ENCODE measurements at places on chromosomes 4 and X.

DNA sequence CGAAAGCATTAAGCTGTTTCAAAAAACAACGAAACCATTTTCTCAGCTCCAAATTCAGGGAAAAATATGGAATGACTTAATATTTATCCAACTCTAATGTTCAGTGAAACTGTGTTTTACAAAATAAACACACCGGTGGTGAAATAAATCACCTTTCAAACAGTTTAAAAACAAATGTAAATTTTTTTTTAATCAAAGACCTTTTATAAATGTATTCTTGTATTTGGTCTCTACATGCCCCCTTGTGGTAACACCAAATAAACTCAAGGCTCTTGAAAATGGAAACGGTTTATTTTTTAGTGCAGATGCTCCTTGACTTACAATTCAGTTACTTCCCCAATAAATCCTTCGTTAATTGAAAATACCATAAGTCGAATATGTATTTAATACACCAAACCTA is 45.8 kb upstream of the ITM2A start:
- peak; percentile 21 for DNase-seq

GRCh38 chr4:83561381-83561780 is 25.5 kb downstream of the GPAT3 start:
- no peak for DNase-seq

GRCh38 chr4:114964026-114964425 is 149.4 kb downstream of the NDST4 start:
- DNase-seq, result no peak

DNA sequence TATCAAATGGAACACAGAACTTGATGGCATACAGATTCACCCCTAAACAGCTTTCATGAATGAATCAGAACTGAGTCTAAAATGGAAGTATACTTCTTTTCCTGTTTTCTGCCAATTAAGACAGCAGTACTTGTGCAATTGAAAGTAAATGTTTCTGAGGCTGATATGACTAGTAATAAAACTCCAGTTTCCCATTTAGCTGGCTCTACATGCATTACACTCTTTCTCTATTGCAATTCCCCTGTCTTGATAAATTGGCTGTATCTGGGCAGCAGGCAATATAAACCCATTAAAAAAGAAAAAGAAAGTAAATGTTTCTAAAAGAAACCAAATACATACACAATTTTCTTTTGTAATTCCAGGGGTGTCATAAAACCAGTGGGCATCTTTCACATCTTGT is 4.6 kb downstream of the NOA1 start:
- DNase-seq, result no peak

- no peak for DNase-seq
Measured at GRCh38 chrX:109936114-109936513, 66.8 kb upstream of the TMEM164 start.

DNA sequence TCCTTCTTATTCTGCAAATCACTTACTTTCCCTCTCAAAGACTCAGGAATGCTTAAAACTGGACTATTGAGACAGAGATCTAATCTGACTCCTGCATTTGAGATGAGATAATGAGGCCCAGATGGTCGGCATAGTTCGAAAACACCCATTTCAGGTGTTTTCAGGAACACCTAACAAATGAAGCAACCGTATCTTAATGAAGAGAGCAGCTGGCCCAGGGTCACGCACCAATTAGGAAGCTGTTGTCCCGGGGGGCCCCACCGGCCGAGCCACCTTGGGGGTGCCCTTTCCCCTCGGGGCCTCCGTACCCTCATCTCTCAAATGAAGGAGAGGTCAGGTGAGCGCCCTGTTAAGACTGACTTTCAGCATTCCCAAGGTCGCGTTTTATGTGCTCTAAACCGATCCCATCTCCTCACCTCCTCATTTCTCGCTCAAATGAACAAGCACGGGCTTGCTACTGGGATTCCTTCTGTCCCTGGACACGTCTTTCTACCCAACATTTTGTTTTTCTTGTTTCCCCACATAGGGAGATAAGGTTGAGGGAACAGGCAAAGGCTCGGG is 824 bp downstream of the LRPAP1 start:
- no peak for DNase-seq

GRCh38 chrX:48474127-48474526 is 1.9 kb upstream of the FTSJ1 start:
- DNase-seq, result peak; percentile 28

- DNase-seq, result no peak
Measured at GRCh38 chr4:152708796-152709195, 29.0 kb upstream of the TMEM154 start.

GRCh38 chrX:116607776-116608175 is 145.0 kb upstream of the CT83 start:
- no peak for DNase-seq

GRCh38 chr4:163638909-163639308 is 144.4 kb downstream of the TMA16 start:
- DNase-seq, result no peak

GRCh38 chr4:175745329-175745728 is 66.7 kb downstream of the GPM6A start:
- no peak for DNase-seq

GRCh38 chrX:9708086-9708485 is 57.6 kb downstream of the GPR143 start:
- DNase-seq, result no peak

- DNase-seq, result no peak
Measured at GRCh38 chr4:83560523-83560922, 24.6 kb downstream of the GPAT3 start.

DNA sequence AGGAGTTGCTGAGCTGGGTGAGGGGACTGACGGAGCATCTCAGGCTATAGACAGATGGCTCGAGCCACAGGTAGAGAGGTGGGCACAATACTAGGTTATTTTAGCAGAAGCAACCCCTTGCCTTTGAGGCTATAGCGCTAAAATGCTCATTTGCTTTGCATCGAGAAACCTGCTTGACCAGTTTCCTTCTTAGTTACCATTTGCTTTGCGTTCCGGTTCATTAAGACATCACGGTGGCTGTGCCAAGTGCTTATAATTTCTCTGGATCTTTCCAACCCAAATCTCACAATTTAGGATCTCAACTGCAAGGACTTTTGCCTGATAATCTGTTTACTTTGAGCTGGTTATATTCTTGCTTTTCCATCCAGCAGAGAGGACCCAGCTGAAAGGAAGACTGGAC is 40.8 kb downstream of the DLG3 start:
- no peak for DNase-seq

- DNase-seq, result no peak
Measured at GRCh38 chr4:2925496-2925895, 37.7 kb downstream of the NOP14 start.

DNA sequence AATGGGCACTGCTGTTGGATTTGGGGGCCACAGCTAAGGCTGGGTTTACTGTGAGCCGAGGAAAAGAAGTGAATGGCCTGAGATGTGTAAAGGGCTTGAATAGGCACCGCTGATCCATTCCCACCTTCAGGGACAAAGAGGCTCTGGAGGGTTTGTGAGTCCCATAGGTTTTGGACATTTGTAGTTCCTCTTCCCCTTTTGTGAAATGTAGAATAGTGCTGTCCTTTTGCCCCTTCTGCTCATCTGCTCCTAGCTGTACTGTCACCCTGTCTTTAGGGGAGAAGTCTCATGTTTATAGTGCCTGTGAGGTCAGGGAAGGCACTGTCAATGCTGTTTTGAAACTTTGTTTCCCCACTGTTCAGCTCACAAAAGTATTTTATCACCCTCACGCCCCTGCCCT is 26.4 kb upstream of the CLCN4 start:
- no peak for DNase-seq

GRCh38 chr4:75630937-75631329 is 605 bp upstream of the CDKL2 start:
- DNase-seq, result no peak

GRCh38 chr4:153790500-153790865 is 1.6 kb upstream of the SFRP2 start:
- DNase-seq, result no peak

- DNase-seq, result no peak
Measured at GRCh38 chrX:3690140-3690539, 23.3 kb downstream of the PRKX start.

GRCh38 chrX:69152417-69152841 is 12.8 kb downstream of the PJA1 start:
- no peak for DNase-seq

DNA sequence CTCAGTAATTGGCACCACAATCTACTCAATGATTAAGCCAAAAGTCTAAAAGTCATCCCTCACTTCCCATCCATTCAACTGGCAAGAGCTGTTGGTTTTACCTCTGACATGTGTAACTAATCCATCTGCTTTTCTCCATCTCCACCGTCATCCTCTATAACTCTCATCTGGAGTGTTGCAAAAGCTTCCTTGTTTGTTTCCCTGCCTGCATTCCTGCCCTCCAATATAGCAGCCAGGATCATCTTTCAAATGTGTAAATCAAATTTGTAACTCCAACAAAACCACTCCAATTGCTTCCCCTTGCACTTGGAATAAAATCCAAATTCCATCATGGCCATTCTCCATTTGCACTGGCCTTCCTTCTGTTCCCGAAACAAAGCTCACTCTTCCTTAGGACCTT is 4.3 kb upstream of the PLAC8 start:
- DNase-seq, result no peak

GRCh38 chrX:69299951-69300714 is 134.9 kb upstream of the PJA1 start:
- DNase-seq, result no peak

DNA sequence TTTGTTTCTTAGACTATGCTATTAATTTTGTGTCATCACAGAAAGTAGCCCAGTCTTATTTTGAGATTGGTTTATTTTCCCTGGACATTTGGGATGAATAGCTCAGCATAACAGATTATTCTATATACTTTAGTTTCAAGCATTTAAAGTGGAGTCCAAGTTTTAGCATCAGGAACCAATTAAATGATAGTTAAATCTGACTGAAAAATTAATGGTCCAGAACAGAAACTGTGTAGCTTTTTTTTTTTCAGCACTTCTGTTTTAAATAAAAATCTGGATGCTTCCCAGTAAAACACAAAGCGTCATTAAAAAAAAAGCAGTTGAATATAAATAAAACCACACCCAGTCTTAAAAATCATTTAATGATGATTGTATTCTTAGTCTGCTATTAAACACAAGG is 59.4 kb upstream of the PITX2 start:
- DNase-seq, result no peak

DNA sequence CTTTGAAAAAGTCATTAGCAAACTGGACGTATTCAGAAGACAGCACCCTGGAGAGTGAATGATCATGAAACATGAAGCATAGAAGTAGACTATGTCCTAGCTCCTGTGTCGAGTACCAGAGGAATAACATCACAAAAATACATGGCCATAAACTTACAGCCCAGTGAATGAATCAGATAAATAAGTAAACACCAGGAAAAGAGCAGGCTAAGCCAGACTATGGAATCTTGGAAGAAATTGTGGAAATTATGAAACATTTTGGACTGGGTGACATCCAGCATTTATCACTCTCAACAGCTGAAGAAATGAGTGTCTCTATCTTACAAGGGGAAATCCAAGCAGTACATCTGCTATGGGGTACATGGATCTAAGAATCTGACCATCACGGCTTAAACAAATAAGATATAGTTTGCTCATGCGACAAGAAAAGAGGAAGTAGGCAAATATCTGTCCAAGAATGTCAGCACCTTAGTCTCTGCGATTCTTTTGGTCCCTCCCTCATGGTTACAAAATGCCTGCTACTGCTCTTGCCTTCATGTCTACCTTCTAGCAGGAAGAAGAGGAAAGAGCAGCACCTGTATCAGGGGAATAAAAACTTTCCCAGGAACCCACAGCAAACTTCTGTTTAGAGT is 481.5 kb downstream of the BCOR start:
- DNase-seq, result no peak

GRCh38 chr4:172947594-172947993 is 221.0 kb upstream of the GALNT7 start:
- DNase-seq, result no peak

GRCh38 chr4:100842856-100843255 is 325.0 kb upstream of the EMCN start:
- no peak for DNase-seq

GRCh38 chr4:184056877-184057276 is 151.8 kb downstream of the STOX2 start:
- no peak for DNase-seq

- no peak for DNase-seq
Measured at GRCh38 chrX:148804579-148805355, 304.4 kb downstream of the AFF2 start.

DNA sequence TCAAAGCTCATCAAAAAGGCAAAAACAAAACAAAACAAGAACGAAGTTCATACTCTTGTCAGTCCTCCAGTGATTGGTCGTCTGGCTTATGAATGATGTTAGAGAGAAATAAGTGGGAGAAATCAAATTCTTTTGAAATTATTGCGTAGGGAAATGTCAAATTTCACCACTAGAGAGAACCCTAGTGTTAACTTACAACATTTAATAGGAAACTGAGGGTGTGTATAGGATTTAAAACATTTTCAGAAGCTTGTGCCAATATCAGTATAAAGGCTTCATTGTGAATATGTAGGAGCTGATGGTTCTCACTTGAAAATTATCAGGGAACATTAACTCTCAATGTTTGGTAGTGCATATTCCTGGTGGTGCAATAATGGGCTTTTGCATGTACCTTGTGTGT is 17.4 kb downstream of the ADH6 start:
- no peak for DNase-seq

DNA sequence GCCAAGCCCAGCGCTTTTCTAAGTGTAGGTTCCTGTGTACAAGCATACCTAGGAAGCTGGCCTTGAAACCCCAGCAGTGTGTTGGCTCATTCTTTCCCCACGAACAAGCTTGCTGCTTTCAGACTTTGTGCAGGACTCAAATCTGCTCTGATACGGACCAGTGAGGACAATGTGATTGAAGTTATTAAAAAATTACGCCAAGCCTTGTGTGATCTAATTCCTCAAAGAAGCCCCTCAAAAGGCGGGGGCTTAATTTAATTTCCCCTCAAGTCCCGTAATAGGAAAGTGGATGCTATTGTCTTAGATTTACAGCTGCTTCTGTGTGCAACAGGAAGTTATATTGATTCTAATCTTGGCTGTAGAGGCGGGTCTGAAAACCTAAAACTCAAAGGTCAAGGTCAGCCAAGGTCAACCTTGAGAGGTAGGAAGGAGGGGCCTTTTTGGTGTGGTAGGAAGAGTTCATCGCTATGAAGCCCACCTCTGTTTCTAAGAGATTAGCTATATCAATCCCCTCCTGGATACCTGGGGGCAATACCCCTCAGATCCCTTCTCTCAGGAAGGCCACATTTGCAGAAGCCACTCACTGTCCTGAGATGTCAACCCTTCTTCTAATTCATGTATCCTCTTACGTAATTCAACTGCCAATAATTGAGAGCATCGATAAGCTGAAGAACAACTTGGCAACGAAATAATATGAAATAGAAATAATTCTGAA is 45.1 kb downstream of the TBC1D9 start:
- no peak for DNase-seq

DNA sequence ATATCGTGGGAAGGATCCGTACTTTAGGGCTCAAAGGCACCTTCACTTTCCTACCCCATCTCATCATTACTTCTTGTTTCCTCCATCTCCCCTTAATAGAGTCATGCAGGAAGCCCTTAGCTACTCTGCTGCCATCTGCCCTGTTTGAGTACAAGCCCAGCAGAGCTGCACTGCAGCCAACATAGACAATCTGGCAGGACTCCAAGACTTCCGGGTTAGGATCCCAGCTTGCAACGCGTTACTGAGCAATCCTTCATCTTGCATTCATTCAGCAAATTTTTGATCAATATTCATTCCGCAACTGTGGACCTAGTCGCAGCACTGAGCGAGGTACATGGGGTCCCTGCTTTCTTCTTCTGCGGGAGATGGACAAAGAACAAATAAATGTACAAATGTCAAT is 344.9 kb downstream of the BCOR start:
- no peak for DNase-seq
